ENCODE measurements at places on chromosomes 6 and 20. TPM values are rescaled to one million over a fixed set of nuclear protein-coding genes. Genes with fewer than 3 reads are reported as not detected.
A peak's percentile ranks its signal among the peaks of the same experiment; 100 is the strongest.

Gene NMBR
- polyA plus RNA-seq = not detected

- no peak overlapping the region for H3K4me3 ChIP-seq
- no peak for DNase-seq
- no peak overlapping the region for H3K27ac ChIP-seq
- no peaks in the 10 kb centered on the region for H3K27me3 ChIP-seq
- H3K36me3 ChIP-seq = no peaks in the 10 kb centered on the region
Measured at GRCh38 chr6:120587381-120587780, 746.9 kb downstream of the TBC1D32 start.

- no peak overlapping the region for H3K4me3 ChIP-seq
- no peaks in the 10 kb centered on the region for H3K4me1 ChIP-seq
- H3K27ac ChIP-seq = no peak overlapping the region
Measured at GRCh38 chr20:36655004-36655403, 9.0 kb upstream of the SLA2 start.

Gene COL19A1
- not detected for polyA plus RNA-seq

DNA sequence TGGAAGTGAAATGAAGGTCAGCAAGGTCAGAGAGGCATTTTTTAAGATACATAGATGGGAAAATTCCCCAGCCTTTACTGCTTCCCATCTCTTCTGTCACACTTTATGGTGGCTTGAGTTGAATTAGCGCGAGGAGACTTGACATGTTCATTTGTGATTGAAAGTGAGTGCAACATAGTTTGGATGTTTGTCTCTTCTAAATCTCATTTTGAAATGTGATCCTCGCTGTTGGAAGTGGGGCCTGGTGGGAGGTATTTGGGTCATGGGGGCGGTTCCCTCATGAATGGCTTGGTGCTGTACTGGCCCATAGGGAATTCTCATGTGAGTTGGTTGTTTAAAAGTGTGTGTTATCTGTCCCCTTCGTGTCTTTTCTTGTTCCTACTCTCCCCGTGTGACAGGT lies 237.2 kb downstream of the CDKAL1 start:
- H3K4me3 ChIP-seq = no peak overlapping the region
- no peak overlapping the region for H3K27ac ChIP-seq
- H3K36me3 ChIP-seq = peaks cover 3% of the 10 kb centered on the region
- H3K4me1 ChIP-seq = no peaks in the 10 kb centered on the region
- H3K27me3 ChIP-seq = no peaks in the 10 kb centered on the region
- DNase-seq = no peak

Gene ZSCAN23
- 3.5 TPM for polyA plus RNA-seq

DNA sequence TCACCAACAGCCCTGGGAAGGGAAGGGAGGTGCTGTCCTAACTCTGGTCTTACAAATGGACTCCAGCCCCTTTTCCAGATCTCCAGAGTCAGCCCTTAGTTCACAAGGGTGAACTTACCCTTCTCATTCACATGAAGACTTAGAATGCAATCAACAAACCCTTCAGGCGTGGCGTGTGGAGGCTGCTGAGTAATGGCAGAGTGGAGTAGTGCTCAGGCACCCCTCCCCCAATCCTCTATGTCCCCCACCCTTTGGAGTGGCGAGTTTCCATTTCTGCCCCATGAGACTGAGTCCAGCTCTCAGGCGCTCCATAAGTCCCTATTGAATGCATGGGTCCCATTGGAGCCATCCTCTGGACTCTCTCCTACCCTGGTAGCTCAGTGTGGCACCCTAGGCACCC lies 3.3 kb downstream of the SNAI1 start:
- no peaks in the 10 kb centered on the region for H3K36me3 ChIP-seq
- peaks cover 51% of the 10 kb centered on the region for H3K4me1 ChIP-seq
- DNase-seq = no peak
- H3K27me3 ChIP-seq = no peaks in the 10 kb centered on the region
- no peak overlapping the region for H3K4me3 ChIP-seq
- H3K27ac ChIP-seq = no peak overlapping the region

DNA sequence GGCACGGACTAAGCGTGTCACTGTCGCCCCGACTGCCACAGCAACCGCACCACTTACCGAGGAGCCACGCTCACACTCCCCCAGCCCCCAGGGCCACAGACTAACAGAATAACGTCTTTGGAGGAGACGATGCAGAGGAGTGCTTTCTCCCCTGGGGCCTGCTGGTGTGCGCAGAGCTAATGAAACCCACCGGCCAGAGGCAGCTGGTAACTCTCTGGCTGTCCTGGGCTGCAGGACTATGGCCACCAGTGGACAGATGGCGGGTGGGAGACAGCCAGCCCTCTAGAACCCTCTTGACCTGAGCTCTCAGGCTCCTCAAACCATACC lies 228.0 kb downstream of the DLL1 start:
- H3K4me1 ChIP-seq = no peaks in the 10 kb centered on the region
- no peak for DNase-seq
- H3K4me3 ChIP-seq = no peak overlapping the region

DNA sequence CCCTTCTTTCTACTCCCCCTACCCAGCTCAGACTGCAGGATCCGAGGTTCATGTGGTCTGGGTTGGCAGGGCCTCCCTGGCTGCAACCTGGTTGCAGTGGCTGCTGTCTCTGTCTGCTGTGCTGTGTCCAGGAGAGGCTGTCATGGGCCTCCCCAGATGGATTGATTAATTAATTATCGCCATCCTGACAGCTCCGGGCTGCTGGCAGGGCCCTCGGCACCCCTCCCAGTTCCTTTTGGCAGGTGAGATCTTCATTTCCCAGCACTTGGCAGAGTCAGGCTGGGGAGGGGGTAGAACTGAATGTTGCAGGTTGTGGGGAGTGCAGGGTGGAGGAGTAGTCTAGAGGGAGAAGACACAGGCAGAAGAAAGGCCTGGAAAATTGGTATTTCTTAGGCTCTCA lies 56.7 kb upstream of the ZFAND3 start:
- H3K4me3 ChIP-seq = no peak overlapping the region
- DNase-seq = no peak
- H3K36me3 ChIP-seq = no peaks in the 10 kb centered on the region
- no peaks in the 10 kb centered on the region for H3K4me1 ChIP-seq

DNA sequence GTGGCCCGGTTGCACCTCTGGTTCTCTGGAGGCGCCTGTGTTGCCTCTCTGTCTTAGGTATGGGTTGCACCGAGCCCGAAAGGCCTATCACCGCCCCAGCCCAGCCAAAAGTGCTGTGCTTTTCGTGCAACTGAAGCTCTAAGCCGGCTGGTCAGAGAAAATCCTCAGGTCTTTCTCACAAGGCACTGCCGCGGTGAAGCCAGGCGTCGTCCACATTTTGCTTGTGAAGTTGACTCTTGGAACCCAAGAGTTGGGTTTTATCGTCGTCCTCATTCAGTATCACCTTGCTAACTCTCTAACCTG lies 726 bp upstream of the EMILIN3 start:
- no peaks in the 10 kb centered on the region for H3K4me1 ChIP-seq
- no peak for DNase-seq
- no peak overlapping the region for H3K4me3 ChIP-seq
- no peaks in the 10 kb centered on the region for H3K36me3 ChIP-seq
- peaks cover 36% of the 10 kb centered on the region for H3K27me3 ChIP-seq
- no peak overlapping the region for H3K27ac ChIP-seq

- H3K27ac ChIP-seq = no peak overlapping the region
- H3K36me3 ChIP-seq = no peaks in the 10 kb centered on the region
- DNase-seq = no peak
- H3K4me1 ChIP-seq = no peaks in the 10 kb centered on the region
- H3K4me3 ChIP-seq = no peak overlapping the region
- no peaks in the 10 kb centered on the region for H3K27me3 ChIP-seq
Measured at GRCh38 chr6:152587473-152587872, 49.7 kb downstream of the SYNE1 start.

Gene C6orf163
- not detected for polyA plus RNA-seq

DNA sequence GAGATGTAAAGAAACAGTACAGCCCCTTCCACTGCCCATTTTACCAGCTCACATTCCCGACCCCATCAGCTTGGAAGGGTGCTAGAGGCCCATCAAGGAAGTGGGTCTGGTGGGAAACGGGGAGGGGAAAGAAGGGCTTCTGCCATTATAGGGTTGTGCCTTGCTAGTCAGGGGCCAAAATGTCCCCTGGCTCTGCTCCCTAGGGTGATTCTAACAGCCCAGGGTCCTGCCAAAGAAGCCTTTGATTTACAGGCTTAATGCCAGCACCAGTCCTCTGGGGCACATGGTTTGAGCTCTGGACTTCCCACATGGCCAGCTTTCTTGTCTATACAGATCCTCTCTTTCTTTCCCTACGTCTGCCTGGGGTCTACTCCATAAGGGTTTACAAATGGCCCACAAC lies 10.6 kb upstream of the ZNF76 start:
- no peak for DNase-seq
- H3K36me3 ChIP-seq = peaks cover 21% of the 10 kb centered on the region
- H3K27ac ChIP-seq = no peak overlapping the region
- no peaks in the 10 kb centered on the region for H3K4me1 ChIP-seq
- H3K4me3 ChIP-seq = no peak overlapping the region
- no peaks in the 10 kb centered on the region for H3K27me3 ChIP-seq

DNA sequence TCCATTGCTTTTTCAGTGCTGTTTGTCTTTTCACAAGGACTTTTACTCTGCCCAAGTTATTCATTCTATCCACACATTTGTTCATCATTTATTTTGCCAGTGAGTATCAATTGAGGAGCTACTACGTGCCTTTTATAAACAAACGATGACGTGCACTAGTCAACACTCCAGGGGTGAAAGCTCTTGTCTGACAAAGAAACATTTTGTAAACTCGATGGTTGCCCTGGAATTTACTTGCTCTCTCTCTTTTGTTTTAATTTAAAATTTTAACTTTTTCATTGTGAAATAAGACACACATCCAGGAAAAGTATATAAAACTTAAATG lies 8.3 kb upstream of the MRPS18A start:
- peak overlapping the region; percentile 77 for H3K27ac ChIP-seq
- no peaks in the 10 kb centered on the region for H3K27me3 ChIP-seq
- no peak for DNase-seq

- no peak overlapping the region for H3K27ac ChIP-seq
- H3K36me3 ChIP-seq = no peaks in the 10 kb centered on the region
- no peaks in the 10 kb centered on the region for H3K4me1 ChIP-seq
- H3K27me3 ChIP-seq = no peaks in the 10 kb centered on the region
- DNase-seq = no peak
Measured at GRCh38 chr6:140538926-140539325, 1164.5 kb upstream of the CITED2 start.

- no peak for DNase-seq
- no peak overlapping the region for H3K4me3 ChIP-seq
- H3K4me1 ChIP-seq = no peaks in the 10 kb centered on the region
- H3K36me3 ChIP-seq = no peaks in the 10 kb centered on the region
Measured at GRCh38 chr6:158517581-158517980, 42.3 kb upstream of the TMEM181 start.

Gene ULBP1
- polyA plus RNA-seq = not detected

- no peaks in the 10 kb centered on the region for H3K36me3 ChIP-seq
- H3K4me1 ChIP-seq = peaks cover 7% of the 10 kb centered on the region
- H3K27ac ChIP-seq = no peak overlapping the region
- peak; percentile 61 for DNase-seq
- no peaks in the 10 kb centered on the region for H3K27me3 ChIP-seq
- no peak overlapping the region for H3K4me3 ChIP-seq
Measured at GRCh38 chr6:12545619-12546409, 170.8 kb upstream of the PHACTR1 start.

DNA sequence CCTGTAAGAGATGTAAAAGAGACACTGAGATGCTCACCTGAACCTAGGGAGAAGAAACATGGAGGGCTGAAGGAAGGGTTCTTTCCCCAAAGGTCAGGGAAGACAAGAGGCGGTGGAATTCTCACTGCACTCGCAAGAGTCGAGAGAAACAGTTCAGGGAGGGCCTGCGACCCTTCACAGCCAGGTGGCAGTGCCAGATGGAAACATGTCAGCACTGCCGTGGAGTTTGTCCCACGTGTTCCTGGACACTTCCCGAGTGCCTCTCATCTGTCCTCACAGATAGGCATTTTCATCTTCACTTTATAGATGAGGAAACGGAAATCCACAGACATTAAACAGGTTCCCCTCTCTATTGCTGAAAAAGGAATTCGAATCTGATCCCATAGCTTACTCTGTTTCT lies 70.4 kb upstream of the SYNJ2 start:
- no peak for DNase-seq
- no peak overlapping the region for H3K4me3 ChIP-seq
- H3K27me3 ChIP-seq = no peaks in the 10 kb centered on the region
- H3K27ac ChIP-seq = no peak overlapping the region
- H3K36me3 ChIP-seq = peaks cover 21% of the 10 kb centered on the region
- H3K4me1 ChIP-seq = no peaks in the 10 kb centered on the region

Gene ARMH2
- not detected for polyA plus RNA-seq

Data from small intestine (tissue), 16 donors.